ENCODE measurements at places on chromosomes 12 and 14. TPM values are rescaled to one million over a fixed set of nuclear protein-coding genes. Genes with fewer than 3 reads are reported as not detected.

BMAL2 gene
- total RNA-seq, result 22.4 TPM

- no peak for DNase-seq
Observed at GRCh38 chr12:122081083-122081696, 2.6 kb downstream of the MLXIP start.

DNA sequence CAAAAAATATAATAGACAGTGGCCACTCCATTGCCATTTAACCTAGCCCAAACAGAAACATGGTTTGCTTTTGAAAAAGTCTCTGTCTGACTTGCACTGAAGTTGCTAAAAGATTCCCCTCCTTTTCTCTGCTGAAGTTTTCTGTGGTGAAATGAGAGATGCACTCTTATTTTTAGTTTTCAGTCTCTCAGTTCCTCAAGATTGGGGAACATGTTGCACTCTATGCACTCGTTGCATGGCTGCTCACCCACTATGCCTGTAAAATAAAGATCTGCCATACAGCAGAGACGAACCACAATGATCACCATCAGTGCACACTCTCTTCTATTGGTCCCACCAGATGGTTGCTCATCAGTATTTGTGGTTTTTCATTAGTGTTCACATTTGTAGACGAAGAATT, 13.1 kb upstream of the DAAM1 start:
- no peak for DNase-seq

- DNase-seq, result no peak
Observed at GRCh38 chr12:103811791-103812190, 29.2 kb downstream of the NT5DC3 start.

DNA sequence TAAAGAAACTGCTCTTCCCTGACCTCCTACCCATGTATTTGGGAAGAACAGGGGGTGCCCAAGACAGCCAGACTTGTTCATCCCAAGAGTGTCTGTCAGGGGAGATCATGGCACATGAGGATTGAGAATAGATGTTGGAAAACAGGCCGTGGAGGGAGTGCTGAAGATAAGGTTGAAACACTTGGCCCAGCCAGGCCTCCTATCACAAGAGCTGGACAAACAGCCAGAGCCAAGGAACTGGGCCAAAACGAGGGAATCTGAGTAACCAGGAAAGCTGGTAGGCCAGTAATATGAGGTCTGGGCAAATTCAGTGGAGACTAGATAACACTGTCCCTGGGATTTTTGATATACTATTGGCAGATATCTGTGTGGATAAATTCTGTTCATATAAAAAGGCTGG, 161.7 kb downstream of the TMX1 start:
- DNase-seq, result no peak

DNA sequence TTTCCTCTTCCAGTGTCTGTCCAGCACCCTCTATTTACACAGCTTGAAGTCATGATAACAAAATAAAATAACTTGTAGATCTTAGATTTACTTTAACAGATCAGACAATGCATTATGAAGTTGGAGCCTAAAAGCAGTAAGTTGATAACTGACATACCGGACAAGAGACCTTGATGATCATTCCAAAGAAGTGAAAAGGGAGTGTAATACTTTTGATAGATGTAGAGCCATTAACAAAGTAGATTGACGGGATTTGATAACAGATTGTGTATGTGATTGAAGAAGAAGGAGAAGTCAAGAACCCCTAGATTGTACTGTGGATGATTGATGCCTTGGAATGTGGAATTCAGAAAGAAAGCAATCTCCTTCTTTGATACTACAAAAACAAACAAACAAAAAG, 403.8 kb upstream of the MGAT4C start:
- no peak for DNase-seq

GRCh38 chr12:125142601-125143000, 77.4 kb downstream of the AACS start:
- no peak for DNase-seq

DNA sequence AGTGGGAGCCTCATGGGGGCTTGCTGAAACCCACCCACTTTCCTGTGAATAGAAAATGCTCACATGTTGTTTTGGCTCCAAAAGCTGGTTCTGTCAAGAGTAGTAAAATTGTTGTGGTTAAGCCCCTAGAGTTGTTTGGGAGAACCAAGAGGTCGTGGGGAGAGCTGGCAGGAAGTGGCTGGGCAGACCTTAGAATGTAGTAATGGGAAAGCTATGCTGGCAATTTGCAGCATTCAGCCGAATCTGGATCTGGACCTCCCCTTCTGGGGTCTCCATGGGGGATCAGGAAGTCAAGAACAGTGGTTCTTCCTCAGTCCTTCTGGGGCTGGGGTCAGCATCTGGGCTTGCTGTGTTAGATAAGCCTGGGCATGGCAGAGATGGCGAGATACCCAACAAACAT, 150.6 kb upstream of the TBX3 start:
- DNase-seq, result no peak

- DNase-seq, result no peak
Observed at GRCh38 chr14:89955022-89955744, 544 bp upstream of the TDP1 start.

GRCh38 chr12:40742041-40742440, 49.8 kb downstream of the CNTN1 start:
- DNase-seq, result no peak

DNA sequence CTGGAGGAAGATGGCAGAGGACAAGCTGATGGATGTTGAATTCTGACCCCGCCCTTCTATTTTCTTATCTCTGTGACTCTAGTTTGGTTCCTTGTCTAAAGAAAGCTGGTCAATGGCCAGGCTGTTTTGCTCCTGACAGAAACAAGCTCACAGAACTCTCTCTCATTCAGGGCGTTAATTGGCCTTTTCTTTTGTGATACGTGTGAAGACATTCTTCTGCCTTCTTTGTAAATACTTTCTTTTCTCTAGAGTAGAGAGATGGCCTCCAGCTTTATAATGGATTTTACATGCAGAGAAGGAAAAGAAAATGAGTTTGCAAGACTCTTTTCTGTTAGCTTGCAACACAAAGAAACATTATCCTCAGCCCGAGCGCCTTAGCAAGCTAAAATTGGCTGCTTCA, 492.2 kb upstream of the CCDC196 start:
- no peak for DNase-seq

DNA sequence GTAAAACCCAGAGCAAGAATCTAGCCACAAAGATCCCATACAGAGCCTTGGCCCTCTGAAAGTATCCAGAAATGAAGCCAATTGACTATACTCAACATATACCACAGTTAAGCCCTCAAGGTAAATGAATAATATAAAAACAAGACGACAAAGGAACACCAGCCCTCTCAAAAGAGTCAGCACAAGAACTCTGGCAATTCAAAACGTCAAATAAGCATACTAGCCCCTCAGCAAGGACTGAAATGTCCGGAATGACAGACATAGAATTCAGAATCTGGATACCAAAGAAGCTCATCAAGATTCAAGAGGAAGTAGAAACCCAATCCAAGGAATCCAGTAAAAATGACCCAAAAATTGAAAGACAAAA, 49.9 kb downstream of the GTF2A1 start:
- DNase-seq, result no peak

APOF gene
- total RNA-seq, result 2.2 TPM

DNA sequence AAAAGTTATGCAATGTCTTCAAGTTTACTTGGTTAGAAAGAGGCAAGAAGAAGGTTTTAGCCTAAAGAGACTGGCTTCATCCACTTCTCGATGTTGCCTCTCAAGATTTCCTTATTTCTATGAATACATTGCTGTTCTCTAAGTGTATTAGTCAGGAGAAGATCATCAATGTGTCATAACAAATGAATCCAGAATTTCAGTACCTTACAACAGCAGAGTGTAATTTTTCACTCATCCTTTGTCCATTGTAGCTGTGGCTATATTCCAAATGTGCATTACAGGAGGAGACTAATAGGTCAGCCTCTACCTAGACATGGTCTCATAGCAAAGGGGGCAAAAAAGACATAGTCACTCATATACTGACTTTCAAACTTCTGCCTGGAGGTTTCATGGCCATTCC, 579.1 kb downstream of the PRKD1 start:
- no peak for DNase-seq

DNA sequence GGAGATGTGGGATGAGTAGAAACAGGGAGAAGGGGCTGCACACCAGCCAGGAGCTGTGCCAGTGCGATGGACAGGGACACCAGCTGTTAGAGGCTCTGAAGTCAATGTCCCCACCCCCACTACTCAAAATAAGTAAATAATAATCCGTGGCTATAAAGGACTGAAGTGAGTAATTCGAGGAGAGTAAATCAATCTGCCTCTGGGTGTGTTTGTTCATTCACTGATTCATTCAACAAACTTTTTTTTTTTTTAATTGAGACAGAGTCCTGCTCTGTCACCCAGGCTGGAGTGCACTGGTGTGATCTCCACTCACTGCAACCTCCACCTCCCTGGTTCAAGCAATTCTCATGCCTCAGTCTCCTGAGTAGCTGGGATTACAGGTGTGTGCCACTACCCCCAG, 363.6 kb downstream of the TMEM132D start:
- DNase-seq, result no peak

SLC7A8 gene
- 25.0 TPM for total RNA-seq
